ENCODE measurements at places on chromosomes 7 and 10. TPM values are rescaled to one million over a fixed set of nuclear protein-coding genes. Genes with fewer than 3 reads are reported as not detected.
A peak's percentile ranks its signal among the peaks of the same experiment; 100 is the strongest.

GRCh38 chr10:132411561-132412253 is 14.7 kb downstream of the PWWP2B start:
- DNase-seq: no peak

DNA sequence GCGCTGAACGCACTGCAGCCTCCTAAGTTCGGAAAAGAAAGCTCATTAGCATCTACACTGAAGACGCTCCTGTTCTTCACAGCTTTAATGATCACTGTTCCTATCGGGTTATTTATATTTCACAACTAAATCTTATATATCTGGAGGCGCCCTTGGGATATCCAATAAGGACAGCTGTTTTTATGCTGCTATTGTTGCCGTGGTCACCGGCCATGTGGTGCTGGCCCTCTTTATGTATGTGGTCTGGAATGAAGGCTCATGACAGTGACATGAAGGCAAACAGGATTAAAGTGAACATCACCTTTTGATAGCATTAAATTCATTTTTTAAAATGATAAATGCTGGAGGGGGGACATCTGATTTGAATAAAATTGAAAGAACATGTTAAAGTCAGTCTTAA is 8.8 kb downstream of the BLVRA start:
- DNase-seq: no peak

- DNase-seq: no peak
Observed at GRCh38 chr10:70323697-70324338, 40.0 kb upstream of the NPFFR1 start.

- no peak for DNase-seq
Observed at GRCh38 chr7:80204454-80204853, 69.8 kb downstream of the GNAI1 start.

GRCh38 chr10:48448796-48449195 is 142.3 kb downstream of the MAPK8 start:
- no peak for DNase-seq

DNA sequence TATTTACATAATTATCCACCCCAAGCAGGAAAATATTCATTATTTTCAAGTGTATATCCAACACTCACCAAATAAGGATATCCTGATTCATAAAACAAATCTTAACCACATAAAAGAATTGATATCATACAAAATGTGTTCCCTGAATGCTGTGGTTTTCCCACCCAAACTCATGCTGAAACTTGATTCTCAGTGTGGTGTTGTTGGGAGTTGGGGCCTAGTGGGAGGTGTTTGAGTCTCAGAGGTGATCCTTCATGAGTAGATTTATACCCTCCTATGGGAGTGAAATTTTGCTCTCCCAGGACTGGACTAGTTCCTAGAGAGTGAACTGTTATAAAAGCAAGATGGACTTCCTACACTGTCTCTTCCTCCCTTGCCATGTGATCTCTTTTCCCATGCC is 1028.3 kb downstream of the SORCS1 start:
- no peak for DNase-seq

DNA sequence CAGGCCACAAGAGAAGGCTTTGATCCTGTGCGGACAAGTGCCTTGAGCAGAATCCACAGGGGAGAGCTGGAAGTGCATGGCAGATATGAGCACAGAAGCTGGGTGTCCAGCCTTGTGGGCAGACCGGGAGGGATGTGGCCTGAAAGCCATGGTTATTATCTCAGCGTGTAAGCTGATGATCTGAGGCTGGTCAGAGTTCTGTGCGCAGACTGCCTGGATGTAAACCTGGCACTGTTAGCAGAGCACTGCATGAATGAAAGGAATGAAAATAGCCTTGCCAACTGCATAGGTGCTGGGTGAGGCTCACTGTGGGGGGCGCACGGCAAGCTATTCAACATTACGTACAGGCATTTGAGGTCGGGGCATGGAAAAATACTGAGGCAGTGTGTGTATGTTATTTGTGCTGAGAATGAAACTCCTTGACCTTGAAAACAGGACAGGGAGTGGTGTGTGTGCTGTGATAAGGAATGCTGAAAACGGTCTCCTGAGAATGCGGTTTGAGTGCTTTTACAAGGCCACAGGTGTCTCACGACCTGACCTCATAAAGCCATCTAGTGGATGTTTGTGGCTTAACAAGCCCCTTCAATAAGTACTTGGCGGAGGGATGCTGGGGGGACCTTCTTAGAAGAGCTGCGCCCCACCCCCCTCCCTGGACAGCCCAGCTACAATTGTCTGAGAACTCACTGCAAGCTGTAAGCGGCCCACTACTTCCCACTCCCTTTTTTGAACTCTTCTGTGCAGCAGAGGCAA is 18.7 kb downstream of the AKR1C1 start:
- DNase-seq: peak; percentile 12

GRCh38 chr10:34341473-34341872 is 473.6 kb downstream of the PARD3 start:
- DNase-seq: no peak

Gene CRHR2
- not detected for total RNA-seq

Gene OPN1SW
- total RNA-seq: not detected

Gene SPDYE11
- not detected for total RNA-seq

Gene C10orf95
- total RNA-seq: not detected

Gene CFAP69
- 0.21 TPM for total RNA-seq

Gene GPR22
- not detected for total RNA-seq

Gene AS3MT
- total RNA-seq: 0.45 TPM

Gene AVPI1
- total RNA-seq: 8.6 TPM

Gene PIK3CG
- 1.2 TPM for total RNA-seq

Gene C7orf57
- total RNA-seq: 0.34 TPM

Gene PRSS37
- total RNA-seq: not detected

Gene KLF14
- not detected for total RNA-seq
